ENCODE measurements at places on chromosomes 5 and 9. TPM values are rescaled to one million over a fixed set of nuclear protein-coding genes. Genes with fewer than 3 reads are reported as not detected.

The LCN1 gene
- under 0.01 TPM for total RNA-seq

The PCDHGA6 gene
- total RNA-seq: 3.1 TPM

The CDKN2A gene
- total RNA-seq: 8.6 TPM

The SIT1 gene
- total RNA-seq: not detected

The SLIT3 gene
- total RNA-seq: 3.1 TPM

The ZFP62 gene
- 23.4 TPM for total RNA-seq

The RLN1 gene
- not detected for total RNA-seq

The B4GALT7 gene
- 40.5 TPM for total RNA-seq

The GGTA1 gene
- total RNA-seq: not detected

The DHX29 gene
- total RNA-seq: 38.5 TPM

The CRHBP gene
- total RNA-seq: 9.2 TPM

The DMRT1 gene
- not detected for total RNA-seq

The STPG3 gene
- total RNA-seq: not detected

The LPAR1 gene
- total RNA-seq: 50.7 TPM

The PITX1 gene
- total RNA-seq: 0.38 TPM

The GRIA1 gene
- 0.19 TPM for total RNA-seq

The TAF11L6 gene
- not detected for total RNA-seq

The CER1 gene
- not detected for total RNA-seq

The MLANA gene
- total RNA-seq: not detected

The GABBR2 gene
- 0.56 TPM for total RNA-seq

The BTNL9 gene
- not detected for total RNA-seq

The DDX41 gene
- 124 TPM for total RNA-seq

The CCDC69 gene
- total RNA-seq: 2.8 TPM

The PLPPR1 gene
- not detected for total RNA-seq

The PCDHA3 gene
- 0.19 TPM for total RNA-seq

The ERMP1 gene
- 9.4 TPM for total RNA-seq

The PRDM9 gene
- not detected for total RNA-seq

The INIP gene
- 24.9 TPM for total RNA-seq

The CPEB4 gene
- 23.7 TPM for total RNA-seq

The PCA3 gene
- total RNA-seq: under 0.01 TPM

The EIF4EBP3 gene
- total RNA-seq: 0.58 TPM

The C5orf63 gene
- total RNA-seq: 1.7 TPM

The C9 gene
- 0.28 TPM for total RNA-seq

The COMMD10 gene
- 34.7 TPM for total RNA-seq

The NTNG2 gene
- total RNA-seq: 0.96 TPM

The SLC25A2 gene
- 0.19 TPM for total RNA-seq

The CDHR2 gene
- not detected for total RNA-seq

The INSL6 gene
- not detected for total RNA-seq

The PDE6A gene
- total RNA-seq: not detected

The TLX3 gene
- total RNA-seq: not detected

The SPATA6L gene
- 0.38 TPM for total RNA-seq

The RNF208 gene
- total RNA-seq: 0.28 TPM

The TTF1 gene
- 9.9 TPM for total RNA-seq

The RNF183 gene
- total RNA-seq: not detected

The C9orf50 gene
- total RNA-seq: not detected

The PCDHGC5 gene
- total RNA-seq: 2.0 TPM

The NDFIP1 gene
- total RNA-seq: 105 TPM

The MELK gene
- total RNA-seq: 7.0 TPM

The DNAI1 gene
- not detected for total RNA-seq

The CATSPER3 gene
- total RNA-seq: not detected

The NUTM2F gene
- not detected for total RNA-seq

The LMNB1 gene
- total RNA-seq: 14.9 TPM

The CA9 gene
- 0.38 TPM for total RNA-seq

The SOX30 gene
- total RNA-seq: not detected

Data from regular cardiac myocyte (primary cell).